Activated CD4-positive, alpha-beta T cell treated with anti-CD3 and anti-CD28 coated beads, Interleukin-2, amount 50 U/mL, for 24 hours (primary cell): ENCODE measurements at places on chromosomes 11 and 22.

- no peak for DNase-seq
These were observed 244.3 kb upstream of the SORL1-AS1 start for GRCh38 chr11:121696931-121697670.

- no peak for DNase-seq
These were observed 44.1 kb downstream of the AP2A2 start for GRCh38 chr11:969651-970205.

- DNase-seq: no peak
These were observed 369.8 kb upstream of the CCDC90B start for GRCh38 chr11:83655976-83656375.

DNA sequence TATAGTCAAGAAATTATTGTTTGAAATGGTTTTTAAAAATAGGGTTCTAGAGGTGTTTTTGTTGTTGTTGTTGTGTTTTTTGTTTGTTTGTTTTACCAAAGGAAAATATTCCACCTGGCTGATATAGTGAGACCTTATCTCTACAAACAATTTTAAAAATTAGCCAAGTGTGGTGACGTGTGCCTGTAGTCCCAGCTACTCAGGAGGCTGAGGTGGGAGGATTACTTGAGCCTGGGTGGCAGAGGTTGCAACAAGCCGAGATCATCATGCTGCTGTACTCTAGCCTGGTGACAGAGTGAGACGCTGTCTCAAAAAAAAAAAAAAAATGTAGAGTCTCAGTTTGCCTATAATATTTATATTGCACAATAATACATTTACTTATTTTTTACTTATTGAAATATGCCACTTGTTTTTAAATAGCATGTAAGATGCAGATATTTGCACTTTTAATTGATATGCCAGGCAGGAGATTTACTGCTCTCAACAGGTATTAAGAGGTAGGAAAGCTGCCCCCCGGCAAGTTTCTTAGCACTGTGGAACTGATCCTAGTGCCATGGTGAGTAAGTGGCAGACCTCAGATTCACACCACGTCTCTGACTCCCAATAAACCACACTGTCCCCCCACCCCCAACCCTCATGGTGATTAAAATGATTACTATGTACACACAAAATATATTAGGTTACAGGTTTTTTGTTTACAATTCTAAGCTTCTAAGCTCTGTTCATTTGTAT, 157.4 kb downstream of the TEAD1 start:
- DNase-seq: no peak

DNA sequence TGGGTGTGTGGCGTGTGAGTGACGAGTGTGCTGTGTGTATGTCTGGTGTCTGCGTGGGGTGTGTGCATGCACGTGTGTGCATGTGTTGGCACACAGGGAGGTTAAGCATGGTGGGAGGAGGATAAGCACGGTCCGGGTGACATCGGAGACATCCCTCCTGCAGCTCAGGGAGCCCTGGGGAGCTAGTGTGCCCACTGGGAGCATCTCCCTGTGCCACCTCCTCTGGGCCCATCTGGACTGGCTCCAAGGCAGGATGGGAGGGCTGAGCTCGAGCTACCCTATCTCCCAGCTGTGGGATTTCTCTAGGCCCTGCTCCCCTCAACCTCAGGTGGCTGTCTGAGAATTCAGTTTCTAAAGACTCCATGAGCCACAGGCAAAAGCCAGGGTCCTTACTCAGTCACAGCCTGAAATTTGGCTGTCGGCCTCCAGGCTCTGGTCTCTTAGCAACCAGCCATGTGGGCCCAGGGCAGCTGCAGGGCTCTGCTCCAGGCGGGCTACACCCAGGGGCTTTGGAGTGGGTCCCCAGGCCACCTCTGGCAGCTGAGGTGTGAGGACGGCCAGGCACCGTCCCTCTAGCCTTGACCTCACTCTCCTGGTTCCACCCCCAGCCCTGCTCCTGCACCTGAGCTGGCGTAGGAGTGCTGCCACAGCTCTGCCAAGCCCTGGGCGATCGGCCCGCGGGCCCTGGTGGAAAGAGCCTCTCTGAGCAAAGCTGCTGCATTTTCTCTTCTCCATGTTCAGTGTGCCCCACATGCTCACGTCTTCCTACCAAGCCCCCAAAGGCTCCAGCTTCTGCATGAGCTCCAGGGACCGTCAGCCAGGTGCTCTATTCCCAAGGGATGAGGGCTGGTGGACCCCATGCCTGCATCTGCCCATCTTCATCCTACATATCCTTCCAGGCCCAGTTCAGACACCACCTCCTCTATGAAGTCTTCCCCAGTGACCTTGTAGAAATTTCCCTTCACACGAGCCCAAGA, 39.7 kb downstream of the RTL6 start:
- DNase-seq: no peak

- no peak for DNase-seq
These were observed 20.4 kb downstream of the P2RX3 start for GRCh38 chr11:57358543-57358961.

GRCh38 chr22:49601614-49602321, 225.9 kb downstream of the BRD1 start:
- DNase-seq: no peak

DNA sequence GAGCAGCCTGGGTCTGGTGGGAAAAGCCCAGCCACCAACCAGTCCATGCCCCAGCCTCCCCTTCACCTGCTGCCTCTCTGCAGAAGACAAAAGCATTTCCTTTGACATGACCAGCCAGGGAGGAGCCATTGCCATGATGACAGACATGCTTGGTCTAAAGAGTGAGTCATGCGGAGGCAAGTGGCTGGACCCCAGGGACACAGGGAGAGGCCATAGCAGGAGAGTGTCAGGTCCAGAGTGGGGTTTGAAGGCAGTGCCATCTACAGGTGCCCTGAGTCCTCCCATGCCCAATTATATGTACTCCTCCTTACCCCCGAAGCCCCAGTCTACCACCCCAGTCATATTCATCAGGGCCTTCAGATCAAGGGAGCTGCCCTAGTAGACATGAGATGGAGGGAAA, 67.4 kb downstream of the SCN3B start:
- DNase-seq: no peak

- DNase-seq: no peak
These were observed 36.5 kb upstream of the CSNK1E start for GRCh38 chr22:38353701-38354100.

GRCh38 chr22:50518606-50519005, 6.8 kb downstream of the SCO2 start:
- DNase-seq: no peak

DNA sequence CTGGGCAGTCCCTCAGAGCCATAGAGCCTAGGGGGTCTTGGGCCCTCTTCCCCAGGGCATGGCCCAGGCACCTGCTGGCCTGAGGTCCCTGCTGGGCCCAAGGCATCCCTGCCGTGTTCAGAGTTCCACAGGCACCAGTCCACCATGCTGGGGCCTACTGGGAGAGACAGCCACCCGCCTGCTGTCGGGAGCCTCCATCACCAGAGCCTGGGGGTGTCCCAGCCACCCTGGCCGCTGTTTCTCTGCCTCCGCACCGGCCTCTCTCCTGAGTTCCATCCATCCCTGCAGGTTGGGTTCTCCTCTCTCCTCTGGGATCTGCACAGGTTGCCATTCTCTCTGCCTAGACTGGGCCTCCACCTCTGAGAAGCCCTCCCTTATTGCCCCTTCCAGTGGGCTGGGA, 68.6 kb downstream of the KCNQ1 start:
- no peak for DNase-seq

DNA sequence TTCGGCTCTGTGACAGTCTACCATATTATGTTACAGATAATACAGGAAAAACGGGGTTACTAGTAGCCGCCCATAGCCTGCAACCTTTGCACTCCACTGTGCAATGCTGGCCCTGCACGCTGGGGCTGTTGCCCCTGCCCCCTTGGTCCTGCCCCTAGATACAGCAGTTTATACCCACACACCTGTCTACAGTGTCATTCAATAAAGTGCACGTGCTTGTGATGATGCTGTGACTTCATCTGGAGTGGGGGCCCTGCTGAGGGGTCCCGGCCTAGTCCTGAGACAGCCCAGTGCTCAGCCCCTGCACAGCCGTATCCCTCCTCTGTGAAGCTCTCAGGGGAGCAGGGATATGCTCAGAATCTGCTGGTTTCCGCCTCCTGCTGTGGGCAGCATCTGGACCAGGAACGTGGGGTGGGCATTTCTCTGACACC, 1.2 kb downstream of the IFITM1 start:
- DNase-seq: no peak

- DNase-seq: no peak
These were observed 105.5 kb downstream of the CCDC83 start for GRCh38 chr11:85960678-85961077.

DNA sequence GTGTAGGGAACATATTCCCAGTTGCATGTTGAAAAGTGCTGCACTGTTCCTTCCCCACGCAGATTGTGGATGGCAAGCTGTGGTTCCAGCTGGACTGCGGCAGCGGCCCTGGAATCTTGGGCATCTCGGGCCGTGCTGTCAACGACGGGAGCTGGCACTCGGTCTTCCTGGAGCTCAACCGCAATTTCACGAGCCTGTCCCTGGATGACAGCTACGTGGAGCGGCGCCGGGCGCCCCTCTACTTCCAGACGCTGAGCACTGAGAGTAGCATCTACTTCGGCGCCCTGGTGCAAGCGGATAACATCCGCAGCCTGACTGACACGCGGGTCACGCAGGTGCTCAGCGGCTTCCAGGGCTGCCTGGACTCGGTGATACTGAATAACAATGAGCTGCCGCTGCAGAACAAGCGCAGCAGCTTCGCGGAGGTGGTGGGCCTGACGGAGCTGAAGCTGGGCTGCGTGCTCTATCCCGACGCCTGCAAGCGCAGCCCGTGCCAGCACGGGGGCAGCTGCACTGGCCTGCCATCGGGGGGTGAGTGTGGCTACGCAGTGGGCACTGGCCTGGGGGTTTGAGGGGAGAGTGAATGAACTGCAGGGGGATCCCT, 102.7 kb upstream of the MTNR1B start:
- no peak for DNase-seq

- DNase-seq: no peak
These were observed 1.3 kb upstream of the PVALB start for GRCh38 chr22:36818010-36818642.

- DNase-seq: no peak
These were observed 23.6 kb downstream of the DUSP8 start for GRCh38 chr11:1548221-1549070.

- DNase-seq: no peak
These were observed 29.5 kb upstream of the MYH9 start for GRCh38 chr22:36417281-36417686.

DNA sequence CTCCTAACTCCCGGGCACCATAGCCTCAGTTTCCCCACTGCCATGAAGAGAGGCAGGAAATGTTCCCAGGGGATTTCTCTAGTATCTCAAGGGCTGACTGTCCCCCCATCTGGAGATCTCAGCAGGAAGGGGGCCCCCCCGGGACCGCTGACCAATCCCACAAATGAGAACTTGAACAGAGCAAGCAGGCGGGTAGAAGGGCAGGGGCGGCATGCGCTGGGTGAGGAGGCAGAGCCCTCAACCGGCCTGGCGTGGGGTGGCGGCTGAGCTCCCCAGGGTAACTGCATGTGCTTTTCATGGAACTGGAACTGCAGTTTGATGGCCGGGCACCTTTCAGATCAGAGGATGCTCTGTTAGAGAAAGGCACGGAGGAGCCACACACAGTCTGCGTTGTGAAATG, 144.5 kb downstream of the CTTN start:
- DNase-seq: no peak

DNA sequence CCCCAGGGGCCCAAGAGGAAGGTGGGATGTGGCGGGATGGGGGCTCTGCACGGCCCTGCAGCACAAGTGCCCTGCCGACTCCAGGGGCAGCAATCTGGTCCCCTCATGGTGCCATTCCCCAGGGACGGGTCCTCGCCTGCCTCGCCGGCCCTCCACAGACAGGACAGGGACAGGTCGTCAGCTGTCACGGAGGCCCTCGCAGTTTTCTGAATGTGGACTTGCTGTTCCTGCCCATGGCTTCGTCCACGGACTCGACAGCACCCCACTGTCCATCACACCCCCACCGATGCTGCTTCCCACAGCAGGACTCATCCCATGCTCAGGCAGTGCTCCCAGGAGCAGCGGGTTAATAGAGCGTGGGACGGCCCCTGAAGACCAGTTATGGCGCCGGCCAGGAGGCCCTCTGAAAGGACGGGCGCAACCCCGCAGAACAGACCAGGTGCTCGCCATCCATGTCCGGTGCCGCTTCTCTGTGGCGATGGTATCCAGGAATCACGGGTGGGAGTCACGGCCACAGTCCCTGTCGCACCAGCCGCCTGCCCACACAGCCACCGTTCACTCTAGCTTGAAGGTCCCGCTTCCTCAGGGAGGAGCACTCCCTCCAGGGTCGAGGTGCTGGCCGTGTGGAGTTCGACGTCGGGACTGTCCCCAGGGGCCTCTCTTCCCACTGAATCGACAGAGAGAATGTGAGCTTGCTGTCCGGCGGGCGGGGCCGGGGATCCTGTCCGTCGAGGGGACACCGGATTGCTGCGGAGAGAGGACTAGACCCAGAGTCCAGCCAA, 18.5 kb upstream of the MUC2 start:
- DNase-seq: no peak

DNA sequence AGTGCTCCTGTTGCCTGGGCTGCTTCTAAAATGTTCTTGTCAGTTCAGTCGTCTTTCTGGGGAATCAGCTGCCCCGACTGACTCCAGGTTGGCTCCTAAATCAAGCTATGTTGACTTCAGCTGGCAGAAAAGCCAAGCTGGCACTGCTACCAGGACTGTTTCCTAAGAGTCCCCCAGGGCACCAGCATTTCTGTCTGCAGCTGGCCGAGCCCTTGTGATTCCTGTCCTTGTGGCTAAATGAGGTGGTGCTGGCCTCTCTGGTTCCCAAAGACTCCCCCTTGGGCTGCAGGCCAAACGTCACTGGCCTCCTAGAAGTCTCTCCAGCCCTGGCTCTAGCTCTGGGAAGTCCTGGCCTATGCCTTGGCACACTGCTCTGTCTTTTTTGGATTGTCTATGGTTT, 31.1 kb downstream of the GRAMD1B start:
- no peak for DNase-seq

DNA sequence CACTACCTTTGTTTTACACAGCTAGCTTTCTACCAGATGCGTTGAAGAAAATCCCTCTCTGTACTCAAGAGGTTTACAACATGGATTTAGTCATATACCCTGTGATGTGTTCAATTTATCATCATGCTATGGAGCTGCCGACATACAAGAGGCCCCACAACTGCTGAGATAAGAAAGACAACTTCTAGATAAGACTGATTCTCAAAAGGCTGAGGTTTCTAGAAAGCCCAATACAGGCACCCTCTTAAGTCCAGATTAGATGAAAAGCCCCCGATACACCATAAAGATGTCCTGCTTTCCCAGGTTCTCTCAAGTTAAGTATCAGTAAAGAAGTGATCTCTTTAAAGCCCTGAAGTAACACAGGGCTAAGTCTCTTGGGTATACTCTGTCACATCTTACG, 14.3 kb downstream of the MTCH2 start:
- no peak for DNase-seq
